ENCODE measurements at places on chromosomes 4 and X. TPM values are rescaled to one million over a fixed set of nuclear protein-coding genes. Genes with fewer than 3 reads are reported as not detected.
A peak's percentile ranks its signal among the peaks of the same experiment; 100 is the strongest.

The DCLK2 gene
- total RNA-seq = 0.78 TPM

The SPANXN4 gene
- not detected for total RNA-seq

The CFAP99 gene
- total RNA-seq = not detected

The ABCG2 gene
- 0.46 TPM for total RNA-seq

The FGG gene
- 0.75 TPM for total RNA-seq

The FAM241A gene
- total RNA-seq = 2.6 TPM

The MAGEA10 gene
- not detected for total RNA-seq

The TMEM47 gene
- total RNA-seq = 25.3 TPM

The CT45A7 gene
- total RNA-seq = not detected

The TKTL2 gene
- not detected for total RNA-seq

The ARL9 gene
- not detected for total RNA-seq

The NHS gene
- 0.22 TPM for total RNA-seq

DNA sequence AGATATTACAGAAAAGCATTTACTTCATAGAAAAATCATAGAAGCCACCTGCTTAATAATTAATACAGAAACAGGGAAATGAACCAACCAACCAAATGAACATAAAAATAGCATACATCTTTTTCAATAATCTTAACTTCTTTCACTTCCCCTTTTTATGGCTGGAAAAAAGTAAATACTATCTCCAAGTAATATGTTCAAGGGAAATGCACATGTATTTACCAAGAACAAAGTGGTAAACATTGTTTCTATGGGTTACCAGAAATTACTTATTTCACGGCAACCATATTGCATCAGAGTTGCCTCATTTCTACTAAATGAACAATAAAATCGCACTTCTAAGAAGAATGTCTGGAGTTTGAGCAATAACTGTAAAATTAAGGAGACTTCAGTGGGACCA is 321.3 kb downstream of the TMA16 start:
- H3K27ac ChIP-seq = no peak overlapping the region
- H3K4me3 ChIP-seq = no peak overlapping the region
- H3K36me3 ChIP-seq = no peaks in the 10 kb centered on the region
- DNase-seq = no peak
- no peaks in the 10 kb centered on the region for H3K4me1 ChIP-seq

GRCh38 chrX:15359701-15360100 is 24.4 kb upstream of the PIGA start:
- no peak overlapping the region for H3K4me3 ChIP-seq
- no peaks in the 10 kb centered on the region for H3K4me1 ChIP-seq
- DNase-seq = no peak
- no peak overlapping the region for H3K27ac ChIP-seq

DNA sequence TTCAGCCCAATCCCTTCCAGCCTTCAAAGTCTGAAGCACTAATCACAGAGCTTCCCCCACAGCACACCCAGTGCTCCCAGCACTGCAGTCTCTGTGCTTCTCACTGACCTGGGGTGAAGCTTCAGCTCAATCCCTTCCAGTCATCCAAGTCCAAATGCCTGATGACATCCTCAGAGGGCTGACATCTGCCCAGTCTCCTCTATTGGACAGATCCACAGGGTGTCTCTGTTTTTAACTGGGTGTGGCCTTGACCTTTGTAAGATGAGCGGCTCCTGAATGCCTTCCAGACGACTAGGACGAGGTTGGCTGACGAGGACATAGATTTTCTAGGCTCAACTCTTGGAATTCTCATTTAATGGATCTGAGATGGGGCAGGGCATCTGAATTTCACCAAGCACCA is 7.6 kb upstream of the SLC2A9 start:
- no peak for DNase-seq
- no peak overlapping the region for H3K4me3 ChIP-seq
- H3K36me3 ChIP-seq = no peaks in the 10 kb centered on the region
- H3K4me1 ChIP-seq = peaks cover 50% of the 10 kb centered on the region
- no peaks in the 10 kb centered on the region for H3K27me3 ChIP-seq
- H3K27ac ChIP-seq = peak overlapping the region; percentile 58

- no peak for DNase-seq
- H3K36me3 ChIP-seq = no peaks in the 10 kb centered on the region
- no peaks in the 10 kb centered on the region for H3K27me3 ChIP-seq
- H3K4me1 ChIP-seq = peaks cover 8% of the 10 kb centered on the region
- no peak overlapping the region for H3K4me3 ChIP-seq
- no peak overlapping the region for H3K27ac ChIP-seq
Measured at GRCh38 chr4:128461291-128462102, 173.9 kb upstream of the PGRMC2 start.

GRCh38 chr4:73727685-73728084 is 12.7 kb upstream of the CXCL8 start:
- H3K27ac ChIP-seq = no peak overlapping the region
- H3K4me3 ChIP-seq = no peak overlapping the region
- H3K27me3 ChIP-seq = no peaks in the 10 kb centered on the region
- no peaks in the 10 kb centered on the region for H3K36me3 ChIP-seq
- DNase-seq = no peak
- no peaks in the 10 kb centered on the region for H3K4me1 ChIP-seq

GRCh38 chrX:120755066-120755846 is 120.4 kb downstream of the CT47B1 start:
- DNase-seq = no peak
- no peak overlapping the region for H3K27ac ChIP-seq
- H3K4me3 ChIP-seq = no peak overlapping the region

DNA sequence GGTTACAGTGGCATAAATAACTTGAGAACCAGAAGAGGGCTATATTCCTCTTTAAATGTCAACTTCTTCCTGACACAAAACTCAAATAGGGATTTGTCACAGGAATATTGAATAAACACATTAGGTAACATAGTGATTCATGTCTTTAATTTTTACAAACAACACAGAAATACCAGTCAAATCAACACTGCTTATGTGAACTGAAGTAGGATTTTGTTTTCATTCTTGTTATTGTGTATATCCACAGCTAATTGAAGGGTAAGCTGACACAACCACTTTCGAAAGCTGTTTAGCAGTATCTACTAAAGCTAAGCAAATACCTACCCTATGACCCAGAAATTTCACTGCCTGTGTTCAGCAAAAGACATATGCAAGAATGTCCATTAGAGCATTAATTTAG is 120.4 kb upstream of the EOLA2 start:
- no peak overlapping the region for H3K27ac ChIP-seq
- no peaks in the 10 kb centered on the region for H3K27me3 ChIP-seq
- no peak overlapping the region for H3K4me3 ChIP-seq
- H3K4me1 ChIP-seq = peaks cover 9% of the 10 kb centered on the region
- DNase-seq = no peak

DNA sequence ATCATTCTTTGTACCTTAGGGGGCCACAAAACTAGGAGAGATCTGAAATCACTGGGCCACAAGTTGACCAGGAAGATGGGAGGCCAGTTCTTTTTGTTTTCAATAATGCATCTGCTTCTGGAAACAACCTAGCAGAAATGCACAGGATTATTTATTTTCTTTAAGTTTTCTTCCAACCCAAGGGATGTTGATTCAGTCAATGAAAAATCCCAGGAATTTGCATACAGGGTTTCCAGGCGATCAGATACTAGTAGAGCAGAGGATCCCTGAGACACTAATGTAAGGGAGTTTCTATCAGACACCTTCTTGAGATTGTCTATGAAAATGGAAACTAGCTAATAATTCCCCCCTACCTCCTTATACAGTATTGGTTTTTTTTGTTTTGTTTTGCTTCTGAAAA is 7.4 kb downstream of the ATOH1 start:
- no peaks in the 10 kb centered on the region for H3K36me3 ChIP-seq
- H3K27ac ChIP-seq = no peak overlapping the region

DNA sequence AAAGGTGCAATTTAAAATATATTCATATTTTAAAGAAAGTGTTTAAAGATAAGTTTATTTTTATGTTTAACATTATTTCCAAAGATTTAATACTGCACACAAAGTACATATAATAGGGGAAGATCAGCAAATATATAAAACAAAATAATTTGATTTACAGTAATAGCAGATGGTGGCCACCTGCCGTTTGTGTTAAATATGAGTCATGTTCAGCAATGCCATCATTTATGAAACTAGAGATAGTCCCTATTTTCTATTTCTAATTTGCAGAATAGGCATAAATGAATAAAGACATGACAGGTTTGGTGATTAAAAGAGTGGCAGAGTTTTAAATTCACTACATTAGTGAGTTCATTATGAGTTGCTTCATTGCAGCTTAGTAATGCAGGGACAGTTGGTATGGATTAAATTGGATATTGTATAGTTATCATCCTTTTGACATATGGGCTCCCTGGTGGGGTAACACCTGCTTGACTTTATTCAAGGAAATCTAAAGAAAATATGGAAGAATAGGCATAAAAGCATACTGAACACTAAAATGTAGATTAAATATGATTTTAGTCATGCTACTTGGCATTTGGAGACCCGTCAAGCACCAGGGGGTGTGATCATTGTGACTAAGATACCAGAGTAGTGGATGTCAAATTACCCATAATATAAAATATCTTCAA is 78.8 kb upstream of the BANK1 start:
- H3K36me3 ChIP-seq = no peaks in the 10 kb centered on the region
- DNase-seq = no peak
- H3K27me3 ChIP-seq = no peaks in the 10 kb centered on the region
- H3K27ac ChIP-seq = no peak overlapping the region

- no peaks in the 10 kb centered on the region for H3K4me1 ChIP-seq
Measured at GRCh38 chr4:4308800-4309441, 18.9 kb downstream of the ZBTB49 start.

DNA sequence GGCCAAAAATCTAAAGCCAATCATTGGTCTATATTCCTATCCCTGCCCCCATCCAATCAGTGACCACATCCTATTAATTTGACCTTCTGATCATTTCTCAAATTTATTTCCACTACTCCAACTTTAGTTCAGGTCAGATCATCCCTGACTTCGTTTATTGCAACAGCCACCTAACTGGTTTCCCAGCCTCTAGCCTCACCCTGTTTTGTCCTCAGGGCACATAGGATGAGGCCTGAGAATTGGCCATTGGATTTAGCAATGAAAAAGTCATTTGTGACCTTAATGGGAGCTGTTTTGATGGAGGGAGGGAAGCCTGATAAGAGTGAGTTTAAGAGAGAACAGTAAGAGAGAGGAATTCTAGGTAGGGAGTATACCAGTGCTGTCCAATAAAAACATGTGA is 155.0 kb downstream of the AMMECR1 start:
- no peak for DNase-seq
- H3K36me3 ChIP-seq = no peaks in the 10 kb centered on the region
- H3K4me1 ChIP-seq = peaks cover 4% of the 10 kb centered on the region
- H3K4me3 ChIP-seq = no peak overlapping the region
- H3K27ac ChIP-seq = no peak overlapping the region
- peaks cover 2% of the 10 kb centered on the region for H3K27me3 ChIP-seq

DNA sequence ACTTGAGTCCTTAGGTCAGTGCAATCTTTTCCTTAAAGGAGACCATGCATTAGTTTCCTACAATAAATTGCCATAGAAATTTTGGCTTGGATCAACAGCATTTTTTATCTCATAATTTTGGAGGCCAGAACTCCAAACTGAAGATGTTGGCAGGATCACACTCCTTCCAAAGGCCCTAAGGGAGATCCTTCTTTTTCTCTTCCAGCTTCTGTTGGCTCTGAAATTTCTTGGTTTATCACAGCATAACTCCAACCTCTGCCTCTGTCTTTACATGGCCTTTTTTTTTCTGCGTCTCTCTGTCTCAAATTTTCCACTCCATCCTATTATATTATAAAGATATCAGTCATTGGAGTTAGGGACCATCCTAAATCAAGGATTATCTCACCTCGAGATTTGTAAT is 282.2 kb downstream of the STIM2 start:
- no peak for DNase-seq
- no peak overlapping the region for H3K4me3 ChIP-seq
- no peak overlapping the region for H3K27ac ChIP-seq
- no peaks in the 10 kb centered on the region for H3K27me3 ChIP-seq

DNA sequence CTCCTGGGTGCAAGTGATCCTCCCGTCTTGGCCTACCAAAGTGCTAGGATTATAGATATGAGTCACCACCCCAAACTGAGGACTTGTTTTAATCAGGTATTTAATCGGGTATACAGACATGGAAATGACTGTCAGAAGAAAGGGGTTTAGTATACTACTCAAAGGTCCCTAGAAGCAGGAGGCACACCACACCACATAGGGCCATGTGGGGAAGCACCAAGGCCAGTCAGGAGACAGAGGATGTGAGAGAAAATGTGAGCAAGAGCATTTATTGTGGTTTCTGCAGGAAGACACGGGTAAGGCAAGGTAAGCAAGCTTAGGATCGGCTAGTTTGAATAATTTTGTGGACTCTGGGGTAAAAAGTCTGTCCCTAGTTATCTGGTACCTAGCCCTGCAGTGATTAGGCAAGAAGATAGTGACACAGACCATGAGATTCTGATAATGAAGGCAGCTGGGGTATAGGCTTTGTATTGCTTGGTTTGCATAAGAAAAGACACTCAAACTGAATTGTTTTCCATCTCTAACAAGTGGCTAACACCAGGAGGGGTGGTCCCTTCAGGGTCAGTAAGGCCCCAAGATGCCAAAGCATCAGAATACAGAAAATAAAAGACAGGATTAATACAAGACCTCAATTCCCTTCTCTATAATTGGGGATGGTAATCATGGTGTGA is 408.8 kb upstream of the F9 start:
- H3K4me1 ChIP-seq = peaks cover 3% of the 10 kb centered on the region
- DNase-seq = no peak
- no peaks in the 10 kb centered on the region for H3K27me3 ChIP-seq

DNA sequence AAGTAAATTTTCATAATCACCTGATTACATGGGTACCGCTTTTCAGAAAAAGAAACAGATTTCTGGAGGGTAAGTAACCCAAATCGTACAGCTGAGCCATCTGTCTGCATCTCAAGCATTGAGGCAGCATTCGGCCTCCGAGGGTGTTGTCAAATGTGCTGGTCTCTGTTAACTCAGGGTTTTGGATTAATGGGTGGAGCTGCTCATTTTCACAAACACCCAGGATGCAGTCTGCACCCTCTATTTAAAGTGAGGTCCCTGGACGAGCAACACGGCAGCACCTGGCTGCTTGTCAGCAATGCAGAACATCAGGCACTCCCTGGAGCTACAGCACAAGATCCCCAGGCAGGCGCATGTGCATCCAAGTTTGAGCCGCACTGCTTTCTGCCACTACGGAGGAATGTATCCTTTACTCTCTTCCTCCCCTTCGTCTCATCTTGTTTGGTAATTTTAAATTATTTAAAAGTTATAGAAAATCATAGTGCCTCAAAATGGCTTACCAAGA is 24.7 kb upstream of the NAP1L5 start:
- H3K36me3 ChIP-seq = peaks cover 51% of the 10 kb centered on the region
- no peak for DNase-seq
- H3K27me3 ChIP-seq = no peaks in the 10 kb centered on the region
- H3K27ac ChIP-seq = peak overlapping the region; percentile 14

- no peaks in the 10 kb centered on the region for H3K4me1 ChIP-seq
- H3K4me3 ChIP-seq = no peak overlapping the region
- H3K27ac ChIP-seq = no peak overlapping the region
Measured at GRCh38 chr4:78902298-78902697, 36.9 kb downstream of the PAQR3 start.

DNA sequence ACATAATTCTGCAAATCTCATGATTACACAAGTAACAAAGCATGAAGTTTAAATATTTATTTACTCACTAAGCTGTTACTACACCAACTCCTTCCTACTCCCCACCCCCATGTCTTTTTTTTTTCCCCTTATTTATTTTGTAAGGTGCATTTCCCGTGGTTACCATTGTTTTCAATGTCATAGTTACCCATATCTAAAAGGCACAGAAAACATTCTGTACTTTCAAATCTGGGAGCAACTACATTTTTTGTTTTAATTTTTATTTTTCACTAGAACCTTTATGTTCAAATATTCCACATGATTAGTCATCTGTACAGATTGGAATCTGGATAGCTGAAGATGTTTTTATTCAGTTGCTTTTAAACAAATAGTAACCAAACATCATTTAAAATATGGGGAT is 62.8 kb downstream of the PPP3CA start:
- no peaks in the 10 kb centered on the region for H3K36me3 ChIP-seq
- no peaks in the 10 kb centered on the region for H3K27me3 ChIP-seq
- H3K4me1 ChIP-seq = peaks cover 43% of the 10 kb centered on the region
- H3K4me3 ChIP-seq = no peak overlapping the region
- DNase-seq = no peak
